ENCODE measurements at places on chromosomes 2 and 18.

DNA sequence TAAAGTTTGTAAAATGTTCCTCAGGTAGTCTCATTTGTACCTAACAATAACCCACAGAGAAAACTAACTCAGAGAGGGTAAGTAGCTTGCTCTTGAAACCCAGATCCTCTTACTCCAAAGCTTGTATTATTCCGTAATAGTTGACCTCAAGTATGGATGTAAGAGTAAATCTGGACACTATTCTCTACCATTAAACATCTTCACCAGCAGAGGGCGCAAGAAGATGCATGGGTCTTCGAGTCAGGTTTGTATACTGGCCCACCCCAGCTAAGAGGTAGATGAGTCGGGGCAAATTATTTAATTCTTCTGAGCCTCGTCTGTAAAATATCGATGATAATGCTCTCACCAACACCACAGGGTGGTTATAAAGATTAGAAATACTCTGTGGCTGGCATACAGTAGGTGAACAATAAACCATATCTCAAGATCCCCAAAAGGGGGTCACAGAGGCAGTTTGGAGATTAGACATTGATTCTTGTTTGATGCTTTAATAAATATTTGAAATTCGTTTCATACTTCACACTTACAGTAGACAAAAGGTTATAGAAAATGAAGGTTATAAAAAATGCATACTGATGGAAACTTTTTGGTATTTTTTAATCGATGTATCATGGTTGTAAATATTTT lies 3.5 kb upstream of the CABLES1 start:
- peak; percentile 73 for DNase-seq

DNA sequence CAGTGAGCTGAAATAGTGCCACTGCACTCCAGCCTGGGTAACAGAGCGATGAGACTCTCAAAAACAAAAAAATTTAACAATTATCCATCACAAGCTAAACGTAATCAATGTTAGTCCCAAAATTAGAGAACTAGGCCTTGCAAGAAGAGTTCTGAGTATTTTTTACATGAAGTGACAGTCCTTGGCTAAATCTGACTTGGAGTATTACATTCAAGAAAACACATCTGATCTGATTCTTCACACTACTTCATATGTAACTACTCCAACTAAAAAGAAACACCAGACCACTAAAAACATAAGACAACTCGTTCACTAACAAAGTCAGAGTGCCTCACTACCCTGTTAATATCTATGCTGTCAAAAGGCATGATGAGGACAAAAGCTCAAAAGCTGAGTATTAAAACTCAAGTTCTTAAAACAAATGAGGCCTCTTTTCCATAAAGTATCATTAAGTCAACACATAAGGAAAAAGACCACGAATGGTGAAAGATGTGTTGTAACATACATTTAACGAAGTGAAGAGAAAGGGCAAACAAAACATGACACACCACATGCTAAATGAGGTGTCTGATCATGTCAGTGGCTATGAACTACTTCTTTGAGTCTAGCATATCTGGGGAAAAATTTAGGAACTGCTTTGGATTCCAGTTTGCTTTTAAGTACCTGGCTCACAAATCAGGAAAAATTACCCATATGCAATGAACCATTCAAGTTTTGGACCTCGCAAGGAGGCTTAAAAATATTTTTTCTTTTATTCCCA lies 42.4 kb downstream of the TRIP12 start:
- DNase-seq: no peak

GRCh38 chr2:160647967-160648685 lies 154.5 kb upstream of the RBMS1 start:
- DNase-seq: no peak

DNA sequence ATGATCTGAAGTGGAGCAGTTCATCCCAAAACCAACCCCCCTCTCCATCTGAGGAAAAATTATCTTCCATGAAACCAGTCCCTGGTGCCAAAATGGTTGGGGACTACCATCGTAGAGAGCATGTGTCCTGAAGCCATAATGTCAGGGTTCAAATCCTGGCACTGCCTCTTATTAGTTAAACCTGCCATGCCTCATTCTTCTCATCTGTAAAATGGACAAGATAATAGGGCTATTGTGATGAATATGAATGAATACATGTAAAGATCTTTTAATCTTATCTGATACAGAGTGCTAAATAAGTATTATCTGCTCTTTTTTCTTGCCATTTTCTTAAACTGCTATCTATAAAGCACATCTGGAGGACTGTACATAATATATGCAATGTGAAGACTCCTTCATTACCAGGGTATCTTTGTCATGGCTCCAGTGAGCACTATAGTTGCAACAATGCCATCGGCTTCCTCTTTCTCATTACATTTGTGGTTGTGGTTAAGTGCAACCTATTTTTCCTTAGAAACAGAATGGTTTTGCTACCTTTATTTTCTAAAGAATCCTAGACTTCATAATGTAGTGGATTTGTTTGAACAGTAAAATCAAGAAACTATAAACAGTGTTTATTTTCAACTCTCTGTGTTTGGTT lies 27.0 kb downstream of the MFSD6 start:
- no peak for DNase-seq

GRCh38 chr2:206092297-206092696 lies 6.3 kb upstream of the INO80D start:
- no peak for DNase-seq

- no peak for DNase-seq
Measured at GRCh38 chr18:56283316-56283715, 355.1 kb downstream of the TXNL1 start.

DNA sequence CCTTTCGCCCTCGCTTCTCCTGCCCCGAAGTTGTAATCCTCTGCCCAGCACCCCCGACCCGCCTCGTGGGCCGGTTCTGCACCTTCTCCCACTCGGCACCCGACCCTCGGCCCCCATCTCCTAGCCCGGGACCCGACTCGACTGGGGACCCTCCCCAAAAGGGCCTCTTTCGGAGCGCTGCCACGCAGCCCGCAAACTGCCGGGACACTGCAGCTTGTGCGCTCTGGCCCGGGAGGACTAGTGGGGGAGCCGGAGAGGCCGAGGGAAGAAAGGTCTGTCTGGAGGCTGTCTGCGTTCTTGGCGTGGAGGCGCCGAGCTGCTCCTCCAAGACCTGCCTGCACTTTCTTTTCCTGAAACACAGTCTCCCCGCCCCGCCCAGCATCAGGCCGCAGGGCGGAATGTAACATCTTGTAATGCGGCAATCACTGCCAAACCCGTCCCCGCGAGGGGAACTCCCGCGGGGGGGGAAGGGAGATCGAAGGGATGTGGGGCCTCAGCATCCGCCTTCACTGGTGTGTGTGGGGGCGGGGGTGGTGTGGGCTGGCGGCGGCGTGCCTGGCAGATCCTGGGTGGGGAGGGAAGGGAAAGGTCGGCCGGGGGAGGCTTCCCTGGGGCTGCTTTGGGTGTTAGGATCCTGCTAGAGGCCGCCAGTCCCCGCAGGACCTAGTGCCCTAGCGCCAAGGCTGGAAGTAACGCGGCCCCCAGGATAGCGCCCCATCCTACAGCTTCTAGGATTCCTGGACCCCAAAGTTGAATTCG lies 7.4 kb downstream of the DLX2 start:
- DNase-seq: peak; percentile 77

GRCh38 chr18:64037812-64038414 lies 68.0 kb downstream of the SERPINB8 start:
- peak; percentile 16 for DNase-seq

GRCh38 chr2:146123714-146124113 lies 1603.8 kb upstream of the ZEB2 start:
- DNase-seq: no peak

DNA sequence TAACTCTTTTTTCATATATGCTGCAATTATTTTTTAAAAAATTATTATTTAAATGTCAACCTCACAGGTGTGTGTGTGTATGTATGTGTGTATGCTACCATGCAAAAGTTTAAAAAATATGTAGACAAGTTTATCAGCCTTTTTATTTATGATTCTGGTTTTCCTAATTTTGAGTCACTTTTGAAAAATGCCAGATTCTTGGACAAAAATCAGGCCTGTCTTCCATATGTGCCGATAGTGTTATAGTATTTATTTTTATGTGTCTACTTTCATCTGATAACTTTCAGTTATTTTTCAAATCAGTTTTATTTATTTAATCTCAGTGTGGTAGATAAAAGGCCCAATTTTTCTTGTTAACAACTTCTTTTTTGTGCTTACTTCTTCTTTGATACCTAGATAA lies 176.2 kb downstream of the RDH14 start:
- DNase-seq: no peak

GRCh38 chr18:79718126-79718525 lies 38.5 kb downstream of the CTDP1 start:
- no peak for DNase-seq

GRCh38 chr18:31039426-31039825 lies 3.1 kb downstream of the DSC3 start:
- DNase-seq: no peak

GRCh38 chr2:113068706-113069485 lies 1.1 kb downstream of the IL1F10 start:
- DNase-seq: no peak

GRCh38 chr18:55307505-55307904 lies 280.5 kb downstream of the TCF4 start:
- DNase-seq: no peak

DNA sequence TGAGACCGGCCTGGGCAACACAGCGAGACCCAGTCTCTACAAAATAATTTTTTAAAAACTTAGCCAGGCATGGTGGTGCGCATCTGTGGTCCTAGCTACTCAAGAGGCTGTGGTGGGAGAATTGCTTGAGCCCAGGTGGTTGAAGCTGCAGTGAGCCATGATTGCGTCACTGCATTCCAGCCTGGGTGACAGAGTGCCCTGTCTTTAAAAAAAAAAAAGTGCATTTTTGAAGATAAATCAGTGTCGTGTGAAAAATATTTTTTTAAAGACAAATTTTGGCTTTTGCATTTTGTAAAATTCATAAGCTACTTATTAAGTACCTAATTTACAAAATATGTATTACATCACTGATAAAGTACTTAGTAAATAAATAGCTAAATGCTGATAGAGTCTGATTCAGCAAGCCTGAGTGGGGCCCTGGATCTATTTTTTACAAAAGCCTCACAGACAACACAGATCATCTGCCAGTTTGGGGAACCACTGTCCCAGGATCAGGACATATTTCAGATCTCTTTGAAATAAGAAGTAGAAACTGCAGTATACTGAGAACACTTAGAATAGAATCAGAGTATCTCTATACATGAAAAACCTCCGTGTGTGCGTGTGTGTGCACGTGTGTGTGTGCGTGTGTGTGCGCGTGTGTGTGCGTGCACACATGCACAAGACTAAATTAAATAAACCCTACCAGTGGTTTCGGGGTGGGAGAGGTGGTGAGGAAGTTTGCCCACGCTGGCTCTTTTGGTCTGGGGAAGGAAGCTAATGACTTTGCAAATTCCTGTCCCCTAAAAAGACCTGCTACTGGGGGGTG lies 61.6 kb downstream of the AAK1 start:
- DNase-seq: no peak

DNA sequence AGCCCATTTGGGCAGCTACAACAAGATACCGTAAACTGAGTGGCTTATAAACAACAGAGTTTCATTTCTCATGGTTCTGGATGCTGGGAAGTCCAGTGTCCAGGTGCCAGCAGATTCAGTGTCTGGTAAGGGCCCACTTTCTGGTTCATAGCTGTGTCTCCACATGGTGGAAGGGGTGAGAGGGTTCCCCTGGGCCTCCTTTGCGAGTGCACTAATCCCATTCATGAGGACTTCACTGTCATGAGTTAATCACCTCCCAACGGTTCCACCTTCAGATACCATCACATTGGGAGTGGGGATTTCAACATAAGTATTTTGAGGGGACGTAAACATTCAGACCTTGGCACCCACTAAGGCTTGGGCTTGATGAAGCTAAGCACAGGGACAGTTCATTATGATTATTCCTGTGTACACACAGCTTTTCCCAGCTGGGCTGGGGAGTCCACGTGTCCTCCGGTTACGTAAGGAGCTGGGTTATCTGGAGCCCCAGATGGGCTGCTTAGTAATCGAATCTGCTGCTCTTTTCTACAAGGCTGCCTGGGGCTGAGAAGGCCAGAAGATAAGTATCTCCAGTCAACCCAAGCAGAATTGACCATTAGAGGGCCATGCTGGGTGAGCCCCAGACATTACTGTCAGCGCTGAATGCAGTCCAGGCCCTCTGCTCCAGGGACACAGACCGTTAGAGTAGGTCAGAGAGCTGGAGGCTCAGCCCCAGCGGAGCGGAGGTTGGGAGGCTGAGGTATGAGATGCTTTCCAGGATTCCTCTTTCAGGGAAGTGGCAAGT lies 42.7 kb downstream of the EPAS1 start:
- DNase-seq: no peak

- DNase-seq: peak; percentile 13
Measured at GRCh38 chr2:231720987-231721966, 13.0 kb downstream of the PTMA start.

Data from CD4-positive, alpha-beta T cell treated with Interleukin-1 beta for 1 hour (primary cell).